Stimulated activated naive CD8-positive, alpha-beta T cell treated with anti-CD3 and anti-CD28 coated beads, Interleukin-15, Interleukin-2, amounts not matched to agents 100 U/mL and 50 U/mL, for 24 hours (primary cell): ENCODE measurements at places on chromosomes 4 and X.

DNA sequence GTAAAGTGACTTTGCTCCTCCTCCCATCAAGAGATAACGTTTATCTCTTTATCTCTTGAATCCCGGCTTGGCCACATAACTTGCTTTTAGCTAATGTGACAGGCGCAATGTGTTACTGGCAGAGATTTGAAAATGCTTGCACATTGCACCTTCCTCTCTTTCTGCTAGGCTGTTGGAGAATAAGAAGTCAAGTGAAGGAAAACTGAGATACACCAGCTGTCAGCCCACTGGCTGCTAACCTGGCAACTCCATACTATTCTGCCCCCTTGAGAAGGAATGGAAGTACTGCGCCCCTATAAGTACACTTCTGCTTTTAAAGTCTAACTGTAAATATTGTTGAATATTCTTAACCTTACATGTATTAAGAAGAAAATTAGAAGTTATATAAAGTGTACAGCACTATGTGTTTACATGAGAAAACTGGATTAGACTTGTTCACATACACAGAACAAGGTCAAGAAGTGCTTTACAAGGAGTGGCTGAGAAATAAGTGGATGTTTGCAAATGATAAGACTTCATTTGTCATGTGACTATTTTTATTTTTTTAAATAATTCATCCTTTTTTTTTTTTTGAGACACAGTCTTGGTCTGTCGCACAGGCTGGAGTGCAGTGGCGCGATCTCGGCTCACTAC is 424.5 kb upstream of the CTSO start:
- no peak for DNase-seq

- no peak for DNase-seq
Measured at GRCh38 chr4:76641351-76641750, 206.3 kb downstream of the SHROOM3 start.

DNA sequence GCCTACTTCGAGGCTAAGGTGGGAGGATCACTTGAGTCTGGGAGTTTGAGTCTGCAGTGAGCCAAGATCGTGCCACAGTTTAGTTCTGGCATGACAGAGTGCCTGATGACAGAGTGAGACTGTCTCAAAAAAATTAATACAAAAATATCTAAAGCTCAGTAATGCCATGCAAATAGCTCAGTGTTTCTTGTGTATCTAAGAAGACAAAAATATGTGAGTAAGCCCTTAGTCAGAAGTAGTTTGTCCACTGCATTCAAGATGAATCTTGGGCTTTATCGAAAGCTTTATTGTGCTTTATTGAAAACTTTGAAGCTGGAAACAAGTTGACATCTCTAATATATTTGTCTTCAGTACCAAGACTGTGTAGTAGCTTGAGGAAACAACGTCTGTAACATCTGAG is 115.9 kb downstream of the GPAT3 start:
- DNase-seq: no peak

GRCh38 chrX:69311936-69312670 is 146.8 kb upstream of the PJA1 start:
- no peak for DNase-seq
